ENCODE measurements at places on chromosomes 12 and 14. TPM values are rescaled to one million over a fixed set of nuclear protein-coding genes. Genes with fewer than 3 reads are reported as not detected.
A peak's percentile ranks its signal among the peaks of the same experiment; 100 is the strongest.

- no peak overlapping the region for H3K4me3 ChIP-seq
- H3K36me3 ChIP-seq = no peaks in the 10 kb centered on the region
- H3K4me1 ChIP-seq = no peaks in the 10 kb centered on the region
- no peaks in the 10 kb centered on the region for H3K27me3 ChIP-seq
- no peak for DNase-seq
- no peak overlapping the region for H3K27ac ChIP-seq
Measured at GRCh38 chr12:117882181-117882580, 86.6 kb downstream of the KSR2 start.

The DEPDC4 gene
- 2.0 TPM for total RNA-seq

DNA sequence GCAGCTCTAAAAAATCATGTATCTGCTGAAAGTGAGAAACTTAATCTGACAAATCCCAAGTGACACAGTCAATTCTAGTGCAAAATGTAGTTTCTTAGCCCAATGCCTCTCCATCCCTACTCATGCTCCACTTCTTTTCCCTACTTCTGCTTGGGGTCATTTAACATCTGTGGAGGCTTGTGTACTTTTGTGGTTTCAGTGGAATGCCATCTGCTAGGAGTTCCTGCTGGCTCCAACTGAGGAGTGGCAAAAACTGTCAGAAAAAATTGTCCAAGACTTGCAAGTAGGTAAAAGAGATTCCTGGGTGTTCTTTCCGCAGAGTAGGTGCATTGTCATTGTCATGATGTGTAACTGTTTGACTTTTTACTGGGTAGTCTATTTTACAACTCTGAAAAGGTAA is 12.5 kb upstream of the AVPR1A start:
- H3K4me1 ChIP-seq = no peaks in the 10 kb centered on the region
- H3K36me3 ChIP-seq = no peaks in the 10 kb centered on the region
- H3K27me3 ChIP-seq = no peaks in the 10 kb centered on the region
- no peak for DNase-seq

- H3K4me1 ChIP-seq = peaks cover 8% of the 10 kb centered on the region
- H3K27me3 ChIP-seq = no peaks in the 10 kb centered on the region
- no peaks in the 10 kb centered on the region for H3K36me3 ChIP-seq
- H3K4me3 ChIP-seq = no peak overlapping the region
Measured at GRCh38 chr14:61174987-61175386, 106.2 kb downstream of the TMEM30B start.

The PARPBP gene
- 7.1 TPM for total RNA-seq

DNA sequence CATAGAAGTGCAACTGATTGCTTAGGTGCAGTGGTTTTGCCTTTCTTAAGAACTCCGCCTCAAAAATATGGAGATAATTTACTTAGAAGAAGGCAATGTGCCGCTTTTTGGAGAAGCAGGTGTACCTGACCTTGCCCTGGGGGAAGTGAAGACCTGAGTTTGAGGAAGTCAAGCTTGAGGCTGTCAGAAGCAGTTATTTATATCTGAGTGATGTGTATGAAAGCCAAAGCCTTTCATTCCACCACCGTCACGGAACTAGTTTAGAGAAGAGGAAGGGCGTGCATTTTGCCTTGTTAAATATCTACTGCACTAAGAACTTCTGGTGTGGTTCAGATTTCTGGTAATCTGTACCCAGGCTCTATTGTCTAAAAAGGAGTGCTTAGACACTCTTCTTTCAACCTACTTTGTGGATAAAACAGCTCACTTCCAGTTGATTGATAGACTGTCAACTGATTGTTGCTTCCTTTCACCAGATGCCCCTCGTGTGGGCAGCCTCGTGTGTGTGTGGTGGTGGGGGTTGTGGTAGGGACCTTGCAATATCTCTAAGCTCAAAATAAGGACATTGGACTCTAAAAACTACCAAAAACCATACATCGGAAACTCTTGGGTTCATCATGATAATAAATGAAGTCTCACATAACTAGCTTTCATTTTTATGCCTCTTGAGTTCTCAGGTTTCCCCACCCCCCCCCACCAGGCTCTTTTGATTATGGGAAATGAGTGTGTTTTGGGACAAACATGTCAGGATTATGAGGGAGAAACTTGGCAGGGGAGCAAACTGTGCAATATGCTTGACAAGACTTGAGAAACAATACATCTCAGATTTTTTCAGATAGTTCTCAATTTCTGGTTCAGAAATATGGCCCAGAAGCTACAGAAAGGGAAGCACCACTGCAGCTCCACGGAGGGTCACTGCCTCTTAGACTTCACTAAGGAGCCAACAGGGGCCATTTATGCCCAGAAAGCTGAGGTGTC is 78.6 kb downstream of the ARF6 start:
- H3K36me3 ChIP-seq = no peaks in the 10 kb centered on the region
- no peaks in the 10 kb centered on the region for H3K4me1 ChIP-seq
- no peak overlapping the region for H3K4me3 ChIP-seq
- no peak for DNase-seq
- H3K27ac ChIP-seq = peak overlapping the region; percentile 80

GRCh38 chr12:26845057-26845666 is 12.2 kb upstream of the ITPR2 start:
- no peaks in the 10 kb centered on the region for H3K36me3 ChIP-seq
- H3K4me1 ChIP-seq = no peaks in the 10 kb centered on the region
- H3K27ac ChIP-seq = no peak overlapping the region
- DNase-seq = peak; percentile 27

DNA sequence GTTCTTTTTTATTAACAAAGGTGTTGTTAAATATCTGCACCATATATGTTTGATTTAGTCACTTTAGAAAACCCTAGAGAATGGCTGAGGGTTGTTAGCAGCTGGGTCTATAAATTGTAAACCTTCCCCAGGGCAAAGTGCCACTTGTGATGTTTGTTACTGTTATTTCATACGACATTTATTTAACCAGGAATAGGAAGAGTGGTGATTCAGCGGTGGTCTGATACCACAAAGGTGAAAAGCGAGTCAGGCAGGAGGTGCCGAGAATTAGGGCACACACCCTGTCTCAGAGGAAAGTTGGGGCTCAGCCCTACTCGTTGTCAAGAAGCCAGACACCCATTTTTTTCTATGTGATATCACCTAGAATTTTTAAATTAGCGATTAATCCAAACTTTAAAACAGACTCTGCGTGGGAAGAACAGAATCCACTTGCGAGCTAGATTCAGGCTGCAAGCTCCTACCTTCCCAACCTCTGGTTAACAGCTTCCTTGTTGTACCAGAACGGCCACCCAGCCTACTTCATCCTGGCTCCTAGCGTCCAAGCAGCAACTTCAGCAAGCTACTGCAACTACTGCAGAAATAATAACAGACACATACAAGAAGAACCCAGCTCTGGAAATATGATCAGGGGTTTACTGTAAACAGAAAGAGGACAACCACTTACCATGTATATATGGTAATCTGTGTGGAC is 126.7 kb downstream of the TMEM132D start:
- DNase-seq = no peak
- no peak overlapping the region for H3K4me3 ChIP-seq
- peaks cover 4% of the 10 kb centered on the region for H3K4me1 ChIP-seq
- H3K36me3 ChIP-seq = no peaks in the 10 kb centered on the region
- no peak overlapping the region for H3K27ac ChIP-seq
- H3K27me3 ChIP-seq = peaks cover 2% of the 10 kb centered on the region

DNA sequence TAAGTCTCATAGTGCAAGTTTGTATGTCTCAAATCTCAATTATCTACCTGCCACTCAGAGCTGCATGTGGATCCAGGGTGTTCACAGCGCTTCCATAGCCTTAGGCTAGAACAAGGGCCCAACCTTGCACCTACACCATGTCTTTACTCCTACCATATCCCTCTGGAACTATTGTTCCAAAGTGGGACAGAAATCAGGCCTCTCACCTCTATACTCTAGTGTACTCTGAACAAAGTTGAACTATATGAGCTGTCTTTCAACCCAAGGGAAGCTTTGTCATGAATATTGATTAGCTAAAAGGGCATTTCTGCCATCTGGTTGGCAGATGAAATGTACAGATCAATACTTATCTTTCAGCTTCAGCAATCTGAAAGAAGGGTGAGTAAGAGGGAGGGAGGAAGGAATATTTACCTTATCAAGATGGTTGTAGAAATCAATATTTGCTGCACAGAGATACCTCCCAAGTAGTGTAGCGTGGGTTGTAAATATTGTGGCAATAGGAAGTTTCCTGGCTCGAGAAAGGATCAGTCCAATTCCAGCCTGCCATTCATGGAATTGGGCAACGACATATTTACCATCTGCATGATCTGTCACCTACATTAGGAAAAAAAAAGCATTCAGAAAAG is 30.8 kb downstream of the GYS2 start:
- no peaks in the 10 kb centered on the region for H3K4me1 ChIP-seq
- no peak for DNase-seq
- H3K36me3 ChIP-seq = no peaks in the 10 kb centered on the region

DNA sequence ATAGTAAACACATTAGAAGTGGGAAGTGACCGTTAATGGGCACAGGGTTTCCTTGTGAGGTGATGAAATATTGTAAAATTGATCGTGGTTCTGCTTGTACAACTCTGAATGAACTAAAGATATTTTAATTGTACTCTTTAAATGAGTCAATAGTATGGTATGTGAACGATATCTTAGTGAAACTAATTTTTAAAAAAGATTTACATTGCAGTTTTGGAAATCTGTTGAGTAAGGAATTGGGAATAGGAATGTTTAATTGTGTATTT is 1.7 kb downstream of the ZNF410 start:
- no peak overlapping the region for H3K27ac ChIP-seq
- H3K36me3 ChIP-seq = no peaks in the 10 kb centered on the region
- no peaks in the 10 kb centered on the region for H3K27me3 ChIP-seq
- no peak for DNase-seq

DNA sequence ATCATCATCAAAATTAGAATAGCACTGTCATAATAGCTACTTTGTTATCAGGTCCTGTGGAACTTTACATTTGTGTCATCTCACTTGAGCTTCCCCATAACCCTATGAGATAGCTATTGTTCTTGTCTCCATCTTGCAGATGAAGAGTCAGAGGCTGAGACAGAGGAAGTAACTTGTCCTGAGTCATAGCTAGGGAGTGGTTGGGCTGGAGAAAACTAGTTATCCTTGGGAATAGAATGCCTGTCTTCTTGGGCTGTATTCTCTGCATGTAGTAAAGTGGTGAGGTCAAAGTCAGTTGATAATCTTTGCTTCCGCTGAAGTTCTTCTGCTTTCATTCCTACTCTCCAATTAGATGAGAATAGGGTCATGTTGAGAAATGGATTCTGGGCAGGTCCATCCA is 117.0 kb downstream of the SMOC1 start:
- no peak for DNase-seq
- peaks cover 6% of the 10 kb centered on the region for H3K4me1 ChIP-seq
- H3K36me3 ChIP-seq = peaks cover 5% of the 10 kb centered on the region
- H3K27me3 ChIP-seq = no peaks in the 10 kb centered on the region

The IL31 gene
- not detected for total RNA-seq

DNA sequence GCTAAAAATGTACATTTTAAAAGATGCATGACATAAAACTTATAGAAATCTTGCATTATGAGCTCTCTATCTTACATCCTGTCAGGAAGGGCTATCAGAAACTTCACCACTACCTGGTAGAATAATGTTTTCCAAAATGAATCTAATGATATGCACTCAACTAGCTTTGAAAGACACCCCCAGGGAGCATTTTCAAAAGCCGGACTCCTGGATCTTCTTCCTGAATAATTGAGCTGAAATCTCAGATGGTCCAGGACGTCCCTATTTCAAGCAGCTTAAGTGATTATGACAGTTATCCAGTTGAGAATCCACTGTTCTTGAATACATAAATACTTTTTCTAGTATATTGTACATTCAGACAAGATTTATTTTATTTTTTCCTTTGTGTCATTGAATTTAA is 200.6 kb upstream of the MGAT4C start:
- peak; percentile 6 for DNase-seq
- H3K27me3 ChIP-seq = no peaks in the 10 kb centered on the region
- no peaks in the 10 kb centered on the region for H3K4me1 ChIP-seq
- H3K36me3 ChIP-seq = no peaks in the 10 kb centered on the region

DNA sequence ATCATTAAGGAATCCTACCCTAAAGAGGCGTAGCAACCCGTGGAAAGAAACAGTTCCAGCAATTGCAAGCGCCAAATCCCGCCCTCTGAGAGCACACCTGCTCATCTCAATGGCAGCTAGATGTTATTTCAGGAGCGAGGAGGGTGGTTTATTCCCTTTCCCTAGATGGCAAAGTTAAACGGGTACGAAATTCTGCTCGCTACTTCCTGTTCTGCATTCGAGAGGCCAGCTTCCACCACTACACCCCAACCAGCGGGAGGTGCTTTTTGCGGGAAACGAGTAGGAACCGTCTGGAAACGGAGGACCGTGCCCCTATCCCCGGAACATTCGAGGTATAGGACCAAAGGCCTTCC is 536 bp downstream of the VPS29 start:
- peaks cover 13% of the 10 kb centered on the region for H3K4me1 ChIP-seq
- peak overlapping the region; percentile 62 for H3K27ac ChIP-seq
- H3K36me3 ChIP-seq = peaks cover 3% of the 10 kb centered on the region
- H3K4me3 ChIP-seq = peak overlapping the region; percentile 98
- no peak for DNase-seq

The FSCB gene
- 0.11 TPM for total RNA-seq

- no peaks in the 10 kb centered on the region for H3K36me3 ChIP-seq
- H3K4me1 ChIP-seq = no peaks in the 10 kb centered on the region
- no peak overlapping the region for H3K27ac ChIP-seq
- no peak overlapping the region for H3K4me3 ChIP-seq
- DNase-seq = no peak
Measured at GRCh38 chr12:13362260-13362841, 165.8 kb downstream of the EMP1 start.

The CISTR gene
- not detected for total RNA-seq

DNA sequence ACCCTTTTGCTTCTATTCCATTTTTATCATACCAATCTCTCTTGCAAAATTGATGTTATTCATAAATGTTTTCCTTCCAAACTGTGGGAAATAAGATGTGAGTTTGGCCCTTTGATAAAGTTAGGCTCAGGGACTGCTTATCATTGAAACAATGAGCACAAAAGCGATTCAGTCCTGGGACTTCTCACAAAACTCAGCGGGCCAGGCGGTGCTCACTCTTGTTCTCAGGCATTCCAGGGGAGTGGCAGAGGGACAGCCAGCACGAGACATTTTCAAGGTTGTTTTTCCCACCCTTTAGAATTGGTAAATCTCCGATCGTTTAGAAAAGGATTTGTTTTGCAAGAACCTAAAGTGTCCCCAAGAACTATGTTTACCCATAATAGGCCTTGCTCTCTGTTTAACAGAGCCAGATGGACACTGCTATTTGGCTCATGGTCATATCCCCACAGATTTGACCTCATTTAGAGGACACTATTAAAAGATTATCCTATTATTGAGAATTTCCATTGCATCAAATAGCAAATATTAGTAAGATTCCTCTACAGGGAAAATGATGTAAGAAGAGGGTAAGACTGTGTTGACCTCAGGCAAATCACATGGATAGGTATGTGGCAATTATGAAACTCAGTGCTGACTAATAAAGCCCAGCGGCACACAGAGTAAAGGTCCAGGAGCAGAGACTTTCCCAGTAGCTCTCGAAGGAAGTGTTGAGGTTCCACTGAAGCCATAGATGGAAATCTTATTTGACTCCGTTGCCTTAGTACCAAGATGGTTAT is 102.7 kb upstream of the USP44 start:
- H3K4me1 ChIP-seq = no peaks in the 10 kb centered on the region
- H3K27ac ChIP-seq = no peak overlapping the region
- H3K27me3 ChIP-seq = no peaks in the 10 kb centered on the region

The ARHGEF25 gene
- total RNA-seq = 42.4 TPM

The KLHDC1 gene
- 13.4 TPM for total RNA-seq

- DNase-seq = no peak
- H3K4me1 ChIP-seq = no peaks in the 10 kb centered on the region
- no peak overlapping the region for H3K27ac ChIP-seq
- H3K4me3 ChIP-seq = no peak overlapping the region
- no peaks in the 10 kb centered on the region for H3K27me3 ChIP-seq
- H3K36me3 ChIP-seq = no peaks in the 10 kb centered on the region
Measured at GRCh38 chr12:4478933-4479332, 33.3 kb upstream of the FGF6 start.

Measured in spinal cord (tissue), 10 donors.